Colonic mucosa (tissue), 4 donors: ENCODE measurements at places on chromosomes 4 and X. TPM values are rescaled to one million over a fixed set of nuclear protein-coding genes. Genes with fewer than 3 reads are reported as not detected.

- DNase-seq = no peak
These were observed 30.3 kb upstream of the ADH1C start for GRCh38 chr4:99382745-99383360.

DNA sequence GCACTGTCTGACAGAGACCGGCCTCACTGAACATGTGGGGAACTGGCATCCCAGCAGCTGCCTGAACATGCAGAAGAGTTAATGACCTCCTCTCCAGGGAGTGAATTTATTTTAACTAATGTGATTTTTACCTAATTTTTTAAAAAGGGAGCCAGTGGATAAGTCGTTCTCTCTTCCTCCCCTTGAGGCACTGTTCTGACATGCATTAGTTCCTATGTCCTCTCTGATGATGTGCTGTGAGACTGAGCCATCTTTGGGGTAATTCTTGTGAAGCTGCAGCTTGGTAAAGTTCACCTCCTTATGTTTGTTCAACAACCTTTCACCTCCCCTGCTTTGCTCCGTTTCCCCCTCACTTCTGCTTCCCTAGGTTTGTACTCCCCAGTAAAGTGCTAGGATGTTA lies 139.7 kb downstream of the COL25A1 start:
- DNase-seq = no peak

- DNase-seq = no peak
These were observed 102.6 kb upstream of the SCML1 start for GRCh38 chrX:17634542-17635207.

DNA sequence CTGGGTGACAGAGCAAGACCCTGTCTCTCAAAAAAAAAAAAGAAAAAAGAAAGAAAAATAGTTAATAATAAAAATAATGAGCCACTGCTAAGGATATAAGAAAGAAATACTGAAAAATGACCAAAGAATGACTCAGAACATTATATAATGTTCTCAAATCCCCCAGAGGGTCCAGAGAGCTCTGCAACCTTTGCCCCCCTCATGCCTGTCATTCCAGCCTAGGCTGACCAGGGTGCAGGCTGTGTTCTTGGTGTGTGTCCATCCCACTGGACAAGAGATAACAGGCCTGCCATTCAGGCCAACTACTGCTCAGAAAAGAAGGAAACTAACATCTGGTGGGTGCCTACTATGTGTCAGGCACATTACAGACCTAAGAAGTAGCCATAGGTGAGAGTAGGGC lies 72.7 kb upstream of the EDNRA start:
- no peak for DNase-seq

- DNase-seq = no peak
These were observed 17.7 kb upstream of the N4BP2 start for GRCh38 chr4:40038977-40039376.

- DNase-seq = peak; percentile 87
These were observed 22.6 kb upstream of the RBBP7 start for GRCh38 chrX:16892504-16893362.

DNA sequence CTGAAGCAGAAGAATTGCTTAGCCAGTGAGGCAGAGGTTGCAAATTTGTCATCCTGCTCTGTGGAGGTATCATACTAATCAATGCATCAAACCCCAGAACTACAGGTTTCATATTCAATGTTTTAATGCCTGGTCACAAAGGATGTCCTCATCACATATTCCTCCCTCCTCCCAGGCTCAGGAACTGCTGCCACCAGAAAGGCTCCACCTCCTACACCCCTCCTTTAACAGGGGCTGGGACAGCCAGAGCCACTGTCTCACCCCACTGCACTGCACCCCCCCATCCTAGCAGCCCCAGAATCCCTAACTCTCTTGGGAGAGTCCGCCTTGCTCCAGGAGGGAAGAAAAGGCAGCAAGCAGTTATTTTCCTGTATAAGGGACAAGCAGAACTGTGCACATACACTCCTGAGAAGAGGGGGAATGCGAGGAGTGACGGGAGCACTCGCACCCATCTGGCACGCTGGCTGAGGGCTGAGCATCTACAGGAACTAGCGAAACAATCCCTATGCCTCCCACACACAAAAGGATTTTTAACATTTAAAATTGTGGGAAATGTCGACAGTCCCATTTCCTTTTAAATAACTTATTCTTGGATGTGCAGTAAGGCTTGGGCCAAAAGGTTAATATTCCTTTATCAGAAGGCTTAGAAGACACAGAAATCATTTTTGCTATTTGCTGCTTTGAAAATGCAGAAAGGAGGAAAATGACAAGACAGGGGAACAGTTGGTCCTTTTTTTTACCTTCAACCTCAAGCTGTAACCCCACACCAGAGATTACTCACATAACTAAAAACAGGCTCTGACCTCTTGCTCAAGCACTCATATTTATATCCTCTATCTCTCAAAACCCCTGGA lies 27.8 kb downstream of the CD99L2 start:
- DNase-seq = no peak

DNA sequence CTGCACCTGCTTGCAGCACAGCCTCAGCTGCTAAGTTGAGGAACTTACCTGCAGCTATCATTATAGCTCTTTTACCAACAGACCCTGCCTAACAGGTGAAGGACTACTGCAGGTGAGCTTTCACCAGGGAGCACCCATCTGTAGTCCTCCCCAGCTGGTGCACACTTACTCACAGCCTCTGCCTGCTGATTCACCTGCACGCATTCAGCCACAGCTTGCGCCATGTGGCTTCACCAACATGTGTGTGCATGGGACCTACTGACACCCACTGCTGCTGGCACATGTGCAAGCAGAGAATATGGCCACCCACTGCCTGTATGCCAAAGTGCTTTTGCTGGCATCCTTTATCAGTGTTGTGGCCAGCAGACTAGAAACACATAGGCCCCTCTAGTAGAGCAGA lies 146.7 kb upstream of the KLHL4 start:
- DNase-seq = no peak

DNA sequence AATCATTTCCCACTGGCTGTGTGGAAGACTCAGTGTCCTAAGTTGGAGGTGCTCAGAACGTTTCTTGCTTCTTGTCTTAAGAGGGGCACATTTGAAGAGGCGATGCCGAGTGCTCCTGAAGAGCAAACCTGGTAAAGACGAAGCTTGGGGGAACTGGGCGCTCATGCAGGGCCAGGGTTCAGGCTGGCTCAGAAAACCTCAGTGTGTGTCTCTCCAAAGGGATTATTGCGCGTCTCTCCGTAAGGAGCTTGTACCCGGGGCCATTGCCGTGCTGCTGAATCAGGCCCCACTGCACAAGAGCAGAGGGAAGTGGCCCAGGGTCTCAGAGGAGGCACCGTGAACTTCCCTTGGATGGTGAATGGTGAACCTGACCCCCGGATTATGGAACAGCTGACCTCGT lies 44.4 kb downstream of the PSAPL1 start:
- DNase-seq = no peak

DNA sequence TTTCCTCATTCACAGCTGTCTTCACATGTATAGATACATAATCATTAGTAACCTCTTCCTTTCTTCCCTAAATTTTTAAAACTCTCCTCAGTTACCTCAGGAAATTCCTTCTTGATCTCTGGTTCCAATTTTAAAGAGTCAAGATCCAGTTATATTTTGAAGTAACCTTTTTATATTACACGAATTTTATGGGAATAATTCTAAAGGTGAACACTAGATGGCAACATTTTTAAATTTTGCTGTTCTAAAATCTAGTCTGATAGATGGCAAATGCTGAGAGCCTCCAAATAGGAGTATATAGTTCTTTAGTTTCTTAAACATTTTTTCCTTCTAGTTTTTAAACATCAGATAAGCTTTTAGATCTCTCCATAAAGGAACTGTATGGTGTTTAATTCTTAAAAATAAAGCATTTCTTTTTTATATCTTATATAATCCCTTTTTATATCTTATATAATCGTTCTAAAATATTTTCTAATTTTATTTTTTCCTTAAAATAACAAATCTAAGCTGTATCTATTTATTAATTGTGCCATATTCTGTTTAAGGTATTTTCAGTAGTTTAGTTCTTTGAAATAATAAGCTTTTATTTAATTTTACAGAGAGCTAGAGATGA lies 37.9 kb upstream of the PAPSS1 start:
- DNase-seq = no peak

DNA sequence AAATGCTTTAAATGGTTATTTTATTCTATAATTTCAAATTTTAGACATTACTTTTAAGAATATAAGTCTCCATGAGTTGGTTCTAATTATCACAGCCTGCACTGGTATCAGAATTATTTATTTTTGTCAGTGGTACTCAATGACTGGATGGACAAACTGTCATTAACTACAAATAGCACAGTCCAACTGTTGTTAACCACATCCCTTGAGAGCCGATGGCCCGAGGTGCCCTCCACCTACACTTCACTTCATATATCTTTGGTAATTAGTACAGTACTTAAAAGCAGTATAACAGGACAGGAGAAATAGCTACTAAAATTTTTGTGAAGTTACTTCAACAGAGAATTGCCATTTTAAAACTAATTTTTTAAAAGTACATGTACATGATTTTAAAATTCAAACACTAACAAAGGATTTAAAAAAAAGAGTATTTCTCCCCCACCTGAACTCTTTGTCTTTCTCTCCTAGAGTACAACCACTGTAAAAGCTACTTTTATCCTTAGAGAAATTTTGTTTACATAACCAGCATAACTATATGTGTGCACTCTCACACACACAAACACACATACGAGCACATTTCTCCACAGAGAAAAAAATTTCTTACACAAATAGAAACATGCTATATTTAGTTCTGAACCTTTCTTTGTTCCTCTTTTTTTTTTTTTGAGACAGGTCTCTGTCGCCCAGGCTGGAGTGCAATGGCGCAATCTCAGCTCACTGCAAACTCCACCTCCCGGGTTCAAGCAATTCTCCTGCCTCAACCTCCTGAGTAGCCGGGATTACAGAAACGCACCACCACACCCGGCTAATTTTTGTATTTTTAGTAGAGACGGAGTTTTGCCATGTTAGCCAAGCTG lies 6.5 kb downstream of the TIFA start:
- no peak for DNase-seq

- DNase-seq = no peak
These were observed 13.0 kb upstream of the SPARCL1 start for GRCh38 chr4:87541956-87542709.

DNA sequence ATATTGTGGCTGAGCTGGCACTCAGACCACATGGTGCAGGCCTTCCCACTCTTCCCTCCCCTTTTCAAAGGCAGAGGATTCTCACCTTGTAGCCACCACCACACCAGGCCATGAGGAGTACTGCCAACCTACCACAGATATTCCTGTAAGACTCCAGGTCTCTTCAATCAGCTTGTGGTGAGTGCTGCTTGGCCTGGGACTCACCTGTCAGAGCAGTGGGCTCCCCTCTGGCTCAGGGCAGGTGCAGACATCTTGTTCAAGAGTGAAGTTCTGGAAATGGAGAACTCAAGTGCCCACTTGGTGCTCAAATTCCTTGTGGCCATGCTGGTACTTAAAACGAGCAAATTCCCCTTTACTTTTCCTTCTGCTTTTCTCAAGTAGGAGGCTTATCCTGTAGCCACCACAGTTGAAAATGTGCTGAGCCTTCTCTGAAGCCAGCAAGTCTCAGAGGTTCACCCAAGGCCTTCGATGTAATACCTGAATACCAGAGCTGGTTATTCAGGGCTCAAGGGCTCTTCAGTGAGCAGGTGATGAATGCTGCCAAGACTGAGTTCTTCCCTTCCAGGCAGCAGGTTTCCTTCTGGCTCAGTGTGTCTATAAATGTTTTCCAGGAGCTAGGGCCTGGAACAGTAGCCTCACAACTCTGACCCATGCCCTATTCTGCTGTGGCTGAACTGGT lies 212.9 kb downstream of the TEX13C start:
- DNase-seq = no peak

GRCh38 chrX:133653358-133653757 lies 238.1 kb upstream of the GPC4 start:
- no peak for DNase-seq

GRCh38 chr4:82968972-82969371 lies 41.7 kb downstream of the LIN54 start:
- DNase-seq = no peak

DNA sequence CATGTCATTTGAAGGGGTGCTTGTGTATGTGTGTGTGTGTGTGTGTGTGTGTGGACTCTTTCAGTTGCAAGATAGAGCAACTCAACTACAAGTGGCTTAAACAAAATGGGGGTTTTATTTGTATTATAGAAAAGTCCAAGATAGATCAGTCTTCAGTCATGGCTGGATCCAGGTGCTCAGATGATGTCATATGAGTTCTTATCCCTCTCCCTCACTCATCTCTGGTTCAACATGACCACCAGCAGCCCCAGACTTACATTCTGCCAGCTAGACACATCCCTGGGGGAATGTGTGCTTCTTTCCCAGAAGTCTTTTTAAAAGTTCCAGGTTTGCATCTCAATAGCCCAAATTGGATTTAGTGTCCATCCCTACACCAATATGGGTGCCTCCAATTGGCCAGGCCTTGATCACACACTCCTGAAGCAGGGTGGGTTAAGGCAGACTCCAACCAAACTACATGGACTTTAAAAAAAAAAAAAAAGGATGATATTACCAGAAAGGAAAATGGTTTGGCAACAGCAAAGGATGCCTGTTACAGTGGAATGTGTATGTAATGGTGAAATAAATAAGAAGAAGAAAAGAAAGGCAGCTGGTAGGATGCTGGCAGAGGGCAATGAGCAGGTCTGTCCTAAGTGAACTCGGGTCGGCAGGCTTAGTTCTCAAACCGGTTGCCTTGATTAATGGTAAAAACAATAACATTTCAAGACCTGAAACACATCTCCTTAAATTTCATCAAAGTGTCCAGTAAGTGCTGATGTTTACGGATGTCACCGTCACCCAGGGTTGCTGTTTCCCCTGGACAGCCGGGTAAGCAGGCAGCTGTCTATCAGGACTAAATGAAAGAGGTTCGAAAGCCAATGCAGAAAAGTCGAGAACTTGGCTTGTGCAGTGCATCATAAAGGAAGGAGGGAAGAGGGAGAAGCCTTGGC lies 107.7 kb downstream of the SMIM20 start:
- no peak for DNase-seq

GRCh38 chr4:13701937-13702446 lies 74.5 kb upstream of the BOD1L1 start:
- no peak for DNase-seq

GRCh38 chr4:87304745-87305432 lies 17.8 kb downstream of the HSD17B13 start:
- DNase-seq = no peak

GRCh38 chr4:55608591-55608990 lies 16.5 kb upstream of the PDCL2 start:
- no peak for DNase-seq

Gene PLXNB3
- total RNA-seq = 3.7 TPM

Gene SPANXN3
- not detected for total RNA-seq

Gene CLGN
- 0.25 TPM for total RNA-seq

Gene MAGEA2B
- total RNA-seq = 0.62 TPM

Gene UVSSA
- total RNA-seq = 16.7 TPM

Gene MGARP
- 0.32 TPM for total RNA-seq

Gene HSPA4L
- total RNA-seq = 5.3 TPM

Gene RBM47
- total RNA-seq = 279 TPM

Gene PDK3
- 18.5 TPM for total RNA-seq
